SW 1271 (cell line): ENCODE measurements at places on chromosomes 1 and 21.
A peak's percentile ranks its signal among the peaks of the same experiment; 100 is the strongest.

GRCh38 chr1:233972951-233973635 is 68.6 kb downstream of the SLC35F3 start:
- DNase-seq: peak; percentile 13

DNA sequence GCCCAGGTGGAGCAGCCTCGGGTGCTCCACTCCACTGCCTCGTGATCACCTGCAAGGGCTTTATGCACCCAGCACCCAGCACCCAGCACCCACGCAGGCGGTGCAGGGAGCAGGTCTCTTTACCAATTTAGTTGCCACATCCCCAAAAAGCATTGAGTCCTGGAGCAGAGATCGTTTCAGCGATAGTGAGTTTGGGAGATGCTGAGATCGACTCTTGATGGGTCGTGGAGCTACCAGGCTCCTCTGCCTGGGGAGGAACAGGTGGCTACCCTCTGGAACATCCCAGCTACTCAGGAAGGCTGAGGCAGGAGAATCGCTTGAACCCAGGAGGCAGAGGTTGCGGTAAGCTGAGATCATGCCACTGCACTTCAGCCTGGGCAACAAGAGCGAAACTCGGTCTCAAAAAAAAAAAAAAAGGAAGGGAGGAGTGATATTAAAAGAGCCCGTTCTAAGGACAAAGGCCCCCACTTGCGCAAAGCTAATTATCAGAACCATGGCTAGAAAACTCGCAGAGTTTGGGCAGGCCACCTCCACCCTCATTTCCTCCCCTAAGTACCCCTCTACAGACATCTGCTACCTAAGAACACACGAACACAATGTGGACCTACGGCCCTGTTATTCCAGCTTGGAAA is 106.5 kb upstream of the SLC45A1 start:
- no peak for DNase-seq

GRCh38 chr1:222167896-222168295 is 380.0 kb downstream of the HHIPL2 start:
- DNase-seq: no peak

GRCh38 chr1:20903437-20903836 is 116.3 kb upstream of the HP1BP3 start:
- DNase-seq: no peak

GRCh38 chr1:119260506-119260905 is 108.1 kb upstream of the HAO2 start:
- DNase-seq: no peak

GRCh38 chr1:8259498-8260290 is 58.2 kb upstream of the SLC45A1 start:
- DNase-seq: no peak

DNA sequence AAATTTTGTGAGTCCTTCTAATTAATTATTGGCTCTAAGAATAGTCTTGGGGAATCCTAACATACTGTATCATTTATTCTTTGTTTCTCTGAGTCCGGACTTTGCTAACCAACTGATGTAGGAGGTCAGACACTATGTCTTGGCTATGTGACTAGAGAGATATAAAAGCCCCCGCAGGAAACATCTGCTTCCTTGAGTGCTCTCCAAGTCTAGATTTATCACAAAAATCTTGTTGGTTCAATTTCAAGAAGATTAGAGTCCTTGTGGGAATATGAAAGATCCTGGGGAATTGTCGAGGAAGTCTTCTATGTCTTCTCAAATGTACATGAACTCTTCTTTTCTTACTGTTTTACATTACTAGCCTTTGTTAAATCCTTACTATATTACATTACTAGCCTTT is 1712.5 kb downstream of the NCAM2 start:
- DNase-seq: no peak

DNA sequence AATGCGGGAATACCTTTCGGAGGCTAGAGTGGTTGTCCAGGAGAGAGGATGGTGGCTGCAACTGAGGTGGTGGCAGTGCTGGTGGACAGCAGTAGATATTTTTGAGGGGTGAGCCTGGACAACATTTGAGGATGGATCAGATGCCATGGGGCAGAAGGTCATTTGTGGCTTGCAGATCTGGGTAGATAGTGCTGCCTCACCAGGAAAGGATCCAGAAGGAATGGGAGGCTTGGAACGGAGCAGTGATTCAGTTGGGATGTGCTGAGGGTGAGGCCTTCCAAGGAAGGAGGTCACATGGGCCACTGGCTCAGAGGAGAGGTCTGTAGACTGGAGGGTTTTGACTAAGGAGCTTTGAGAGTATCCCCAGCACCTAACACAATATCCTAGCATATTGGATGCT is 110.8 kb upstream of the KAZN start:
- DNase-seq: no peak

DNA sequence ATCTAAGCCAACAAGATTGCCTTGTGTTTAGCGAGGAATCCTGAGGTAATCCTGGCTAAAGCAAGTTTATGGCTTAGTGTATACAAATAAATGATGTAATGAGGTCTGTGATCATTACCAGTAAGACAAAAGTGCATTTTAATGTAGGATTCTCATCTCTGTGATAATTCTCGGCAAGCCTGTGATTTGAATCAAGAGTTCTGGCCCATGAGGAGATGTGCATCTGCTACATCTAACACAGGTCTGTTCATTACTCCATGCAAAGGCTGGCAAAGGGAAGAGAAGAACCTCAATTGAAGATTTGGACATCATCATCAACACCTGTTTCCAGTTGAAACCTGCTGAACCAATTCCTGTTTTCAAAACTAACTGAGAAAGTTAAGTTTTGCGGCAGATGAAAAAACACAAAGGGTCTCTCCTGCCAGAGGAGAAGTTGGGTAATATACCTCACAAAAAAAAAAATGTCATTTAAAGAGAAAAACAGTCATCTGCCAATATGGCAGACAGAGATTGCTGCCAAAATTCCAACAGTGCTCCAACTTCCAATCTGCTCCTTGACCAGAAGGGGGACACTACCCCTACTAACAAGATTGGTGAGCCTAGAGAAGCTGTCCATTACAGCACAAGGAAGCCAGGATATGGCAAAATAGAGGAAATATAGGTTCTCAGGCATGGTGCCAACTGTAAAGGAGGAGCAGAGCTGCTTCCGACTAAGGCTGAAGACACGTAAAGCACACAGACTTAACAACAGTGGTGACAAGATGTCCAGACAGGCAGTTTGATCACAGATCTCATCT is 453.7 kb downstream of the TTLL7 start:
- DNase-seq: no peak
